Head of caudate nucleus (tissue), 42 donors: ENCODE measurements at places on chromosomes 5 and 9.
A peak's percentile ranks its signal among the peaks of the same experiment; 100 is the strongest.

- DNase-seq = no peak
Measured at GRCh38 chr9:78620303-78620702, 323.4 kb downstream of the PSAT1 start.

DNA sequence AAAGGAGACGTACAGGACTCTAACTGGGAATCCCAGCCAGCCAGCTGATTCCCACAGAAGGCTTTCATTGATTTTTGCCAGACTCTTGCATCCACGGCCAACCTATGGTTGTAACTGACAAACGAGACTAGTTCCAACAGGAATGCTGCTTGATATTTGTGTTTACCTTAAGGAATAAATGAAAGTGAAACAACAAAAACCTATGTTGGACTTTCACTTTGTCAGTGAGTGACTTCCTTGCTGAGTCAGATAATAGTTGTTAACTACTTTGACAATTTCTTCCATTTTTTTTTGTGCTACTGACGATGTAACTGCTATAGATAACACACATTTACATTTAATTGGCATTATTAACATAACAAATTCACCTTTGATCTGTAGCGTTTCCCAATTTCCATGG lies 63.4 kb upstream of the LRRTM2 start:
- DNase-seq = no peak

- no peak for DNase-seq
Measured at GRCh38 chr5:123448017-123448617, 24.9 kb upstream of the CEP120 start.

- DNase-seq = no peak
Measured at GRCh38 chr5:7053528-7054209, 340.4 kb downstream of the TENT4A start.

DNA sequence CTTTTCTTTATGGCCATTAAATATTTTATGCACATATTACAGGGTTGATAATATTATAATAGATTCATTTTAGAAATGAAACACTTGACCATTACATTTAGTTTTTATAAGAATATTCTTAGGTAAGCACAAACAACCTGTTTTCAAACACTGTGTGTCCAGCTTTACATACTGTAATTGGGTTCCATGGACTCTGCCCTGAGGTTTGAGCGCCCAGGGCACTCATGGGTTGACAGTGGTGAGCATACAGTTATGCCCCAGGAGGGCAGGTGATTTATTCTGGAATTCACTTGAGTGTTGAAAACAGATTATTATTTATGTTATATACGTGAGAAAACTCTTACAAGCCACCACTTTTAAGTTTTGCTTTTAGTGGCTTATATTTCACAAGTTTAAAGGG lies 33.7 kb downstream of the TRIO start:
- DNase-seq = no peak

DNA sequence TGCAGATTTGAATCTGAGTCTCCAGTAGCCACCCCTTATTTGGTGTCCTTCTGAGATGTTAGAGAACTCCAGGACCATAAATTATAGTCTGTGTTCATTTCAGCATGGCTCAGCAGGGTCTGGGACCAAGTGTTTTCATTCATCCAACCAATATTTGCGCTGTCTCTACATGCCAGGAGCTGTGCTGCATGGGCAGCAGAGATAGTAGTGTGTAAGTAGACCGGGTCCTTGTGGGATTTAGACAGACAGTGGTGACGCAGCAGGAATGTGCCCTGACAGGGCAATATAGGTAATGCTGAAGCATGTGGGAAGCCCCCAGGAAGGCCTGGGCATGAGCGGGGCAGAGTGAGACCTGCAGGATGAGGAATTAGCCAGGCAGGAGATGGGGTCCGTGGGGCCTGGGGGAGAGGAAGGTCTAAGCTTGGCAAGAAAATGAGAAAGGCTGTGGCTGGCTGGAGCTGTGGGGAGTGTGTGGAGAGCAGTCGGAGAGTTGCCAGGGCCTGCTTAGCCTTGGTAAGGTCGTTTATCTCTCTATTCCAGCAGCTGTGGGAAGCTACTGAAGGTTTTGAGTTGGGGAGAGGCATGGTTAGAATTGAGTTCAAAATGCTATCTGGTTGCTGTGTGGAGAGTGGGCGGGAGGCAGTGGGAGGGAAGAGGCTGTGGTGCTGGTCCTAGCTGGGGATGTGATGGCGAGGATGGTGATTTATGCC lies 16.8 kb downstream of the STXBP1 start:
- peak; percentile 5 for DNase-seq

DNA sequence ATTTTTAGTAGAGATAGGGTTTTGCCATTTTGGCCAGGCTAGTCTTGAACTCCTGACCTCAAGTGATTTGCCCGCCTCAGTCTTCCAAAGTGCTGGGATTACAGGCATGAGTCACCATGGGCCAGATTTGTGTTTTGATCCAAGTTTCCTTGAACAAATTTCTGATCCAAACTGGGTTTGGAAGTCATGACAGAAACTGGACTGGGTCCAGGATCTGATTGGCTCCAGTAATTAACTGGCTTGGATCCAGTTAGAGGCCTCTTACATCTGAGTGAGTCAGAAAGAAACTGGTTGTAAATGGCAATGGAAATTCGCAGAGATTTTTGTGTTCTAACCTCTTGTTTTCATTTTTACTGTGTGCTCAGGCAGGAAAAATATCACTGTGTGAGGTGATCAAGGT lies 141.6 kb downstream of the SLC25A46 start:
- no peak for DNase-seq

DNA sequence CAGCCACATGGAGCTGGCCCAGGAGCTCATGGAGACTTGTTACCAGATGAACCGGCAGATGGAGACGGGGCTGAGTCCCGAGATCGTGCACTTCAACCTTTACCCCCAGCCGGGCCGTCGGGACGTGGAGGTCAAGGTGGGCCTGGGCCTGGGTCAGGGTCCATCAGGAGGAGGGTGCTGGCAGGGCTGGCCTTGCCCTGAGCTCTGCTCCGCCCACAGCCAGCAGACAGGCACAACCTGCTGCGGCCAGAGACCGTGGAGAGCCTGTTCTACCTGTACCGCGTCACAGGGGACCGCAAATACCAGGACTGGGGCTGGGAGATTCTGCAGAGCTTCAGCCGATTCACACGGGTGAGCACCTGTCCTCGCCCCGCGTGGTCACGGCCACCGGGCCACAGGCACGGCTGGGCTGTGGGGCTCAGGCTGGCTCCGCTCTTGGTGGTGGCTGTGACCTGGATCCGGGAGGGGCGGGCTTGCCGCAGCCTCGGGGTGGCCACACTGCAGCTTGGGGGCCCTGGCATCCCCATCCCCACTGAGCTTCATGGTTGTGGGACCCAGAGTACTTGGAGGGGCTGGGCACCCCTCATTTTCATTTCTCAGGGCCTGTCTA lies 7.1 kb downstream of the DPP7 start:
- DNase-seq = no peak

GRCh38 chr5:157511651-157512644 lies 51.9 kb downstream of the NIPAL4 start:
- DNase-seq = peak; percentile 56

DNA sequence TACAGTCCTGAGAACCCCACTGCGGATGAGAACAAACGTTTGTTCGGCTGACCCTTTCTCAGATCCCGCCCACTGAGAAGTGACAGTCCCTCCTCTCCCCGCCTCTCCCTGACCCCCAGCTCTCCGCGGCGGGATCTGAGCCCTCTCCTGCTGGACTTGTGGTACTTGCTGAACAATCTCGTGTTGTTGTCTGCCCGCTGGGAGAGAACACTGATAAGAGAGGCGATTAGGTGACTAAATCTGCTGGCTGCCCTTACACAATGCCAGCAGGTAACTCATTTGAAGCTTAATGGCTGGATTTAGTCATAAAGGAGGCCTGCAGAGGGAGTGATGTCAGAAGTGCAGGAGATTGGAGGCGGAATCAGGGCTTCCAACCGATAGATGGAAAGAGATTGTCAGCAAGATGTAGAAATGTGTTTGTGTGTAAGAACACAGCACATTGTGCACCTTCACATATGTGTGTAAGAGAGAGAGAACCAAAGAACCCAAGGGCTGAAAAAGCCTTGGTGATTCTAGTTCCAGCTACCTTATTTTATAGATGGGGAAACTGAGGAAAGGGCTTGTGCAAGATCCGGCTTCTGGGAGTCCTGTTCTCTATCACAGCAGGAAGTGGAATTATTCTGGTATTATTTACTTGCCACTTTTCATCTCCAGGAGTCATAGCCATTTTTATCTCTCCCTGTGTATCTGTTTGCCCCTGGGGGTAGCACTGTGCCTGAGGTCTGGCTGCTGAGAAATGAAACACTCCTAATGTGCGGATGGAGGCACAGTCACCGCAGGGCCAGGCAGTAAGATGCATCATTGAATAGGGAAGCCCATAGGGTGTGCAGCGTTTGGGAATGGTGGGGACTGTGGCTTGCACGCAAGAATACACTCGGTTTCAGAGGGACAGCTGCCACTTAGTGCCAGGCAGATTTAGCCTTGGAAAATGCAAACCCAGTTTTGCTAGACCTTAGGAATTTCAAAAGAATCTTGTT lies 203.7 kb upstream of the MSX2 start:
- DNase-seq = no peak

DNA sequence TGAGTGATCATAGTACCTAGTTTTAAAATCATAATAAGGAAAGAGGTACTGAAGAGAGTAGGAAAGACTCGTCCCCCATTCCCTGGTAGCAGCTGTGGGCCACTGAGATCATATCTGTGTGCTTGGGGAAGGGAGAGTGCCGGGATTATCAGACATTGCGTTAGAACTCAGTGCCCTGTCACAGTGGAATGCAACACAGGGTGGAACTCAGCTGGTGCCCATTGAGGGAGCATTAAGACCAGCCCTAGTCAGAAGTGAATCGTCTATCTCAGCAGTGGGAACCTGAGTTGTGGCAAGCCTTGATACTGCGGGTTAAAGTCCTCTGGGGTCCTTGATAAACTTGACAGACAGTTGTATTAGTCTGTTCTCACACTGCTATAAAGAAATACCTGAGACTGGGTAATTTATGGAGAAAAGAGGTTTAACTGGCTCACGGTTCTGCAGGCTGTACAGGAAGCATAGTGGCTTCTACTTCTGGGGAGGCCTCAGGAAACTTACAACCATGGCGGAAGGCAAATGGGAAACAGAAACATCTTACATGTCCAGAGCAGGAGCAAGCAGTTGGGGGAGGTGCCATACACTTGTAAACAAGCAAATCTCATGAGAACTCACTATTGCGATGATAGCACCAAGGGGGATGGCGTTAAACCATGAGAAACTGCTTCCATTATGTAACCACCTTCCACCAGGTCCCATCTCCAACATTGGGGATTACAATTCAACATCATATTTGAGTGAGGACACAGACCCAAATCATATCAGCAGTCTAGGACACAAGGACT lies 33.1 kb downstream of the NDUFAF2 start:
- no peak for DNase-seq

- no peak for DNase-seq
Measured at GRCh38 chr5:61767231-61768080, 435.4 kb downstream of the ZSWIM6 start.

DNA sequence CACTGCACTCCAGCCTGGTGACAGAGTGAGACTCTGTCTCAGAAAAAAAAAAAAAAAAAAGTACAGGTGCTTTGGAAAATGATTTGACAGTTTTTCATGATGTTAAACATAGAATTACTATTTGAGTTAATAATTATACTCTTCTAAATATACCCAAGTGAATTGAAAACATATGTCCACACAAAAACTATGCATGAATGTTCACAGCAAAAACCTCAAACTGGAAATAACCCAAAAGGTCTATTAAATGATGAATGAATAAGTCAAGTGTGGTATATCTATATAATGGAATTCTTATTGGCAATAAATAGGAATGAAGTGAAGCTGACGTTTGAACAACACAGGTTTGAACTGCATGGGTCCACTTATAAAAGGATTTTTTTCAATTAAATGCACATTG lies 207.2 kb upstream of the DAB2 start:
- no peak for DNase-seq

- DNase-seq = no peak
Measured at GRCh38 chr9:7209016-7209715, 451.4 kb downstream of the KDM4C start.

DNA sequence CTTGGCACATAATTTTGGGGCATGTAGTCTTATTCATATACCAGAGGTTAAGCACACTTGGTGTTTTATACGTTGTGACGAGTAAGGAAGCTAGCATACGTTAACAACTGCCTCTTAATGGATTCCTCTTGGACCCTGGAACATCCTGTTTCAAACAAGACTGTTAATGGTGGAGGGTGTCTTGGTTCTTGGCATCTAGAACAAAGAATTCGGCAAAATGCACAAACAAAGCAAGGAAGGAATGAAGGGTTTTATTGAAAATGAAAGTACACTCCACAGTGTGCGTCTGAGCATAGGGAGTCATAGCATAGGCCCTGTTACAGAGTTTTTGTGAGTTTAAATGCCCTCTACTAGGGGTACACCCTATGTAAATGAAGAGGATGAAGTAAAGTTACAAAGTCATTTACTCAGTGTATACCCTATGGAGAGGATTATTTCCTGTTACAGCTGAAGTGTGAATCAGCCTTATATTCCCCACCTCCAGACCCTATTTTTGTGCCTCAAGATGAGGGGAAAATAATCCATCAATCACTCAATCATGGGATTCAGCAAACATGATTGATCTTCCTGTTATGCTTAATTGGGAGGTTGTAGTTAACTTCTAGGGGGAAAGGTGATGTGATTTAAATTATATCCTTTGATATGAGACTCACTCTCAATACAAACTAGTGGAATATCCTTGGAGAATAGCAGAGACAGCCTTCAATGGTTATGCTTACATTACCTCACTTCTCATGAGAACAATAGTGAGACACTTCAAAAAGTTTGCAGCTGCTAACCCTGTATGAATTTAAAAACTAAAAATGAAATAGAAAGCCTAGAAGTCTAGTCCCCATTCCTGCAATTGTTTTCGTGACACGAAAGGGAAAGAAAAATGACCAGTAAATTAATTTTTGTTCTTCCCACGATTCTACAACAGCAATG lies 84.9 kb upstream of the MYO10 start:
- DNase-seq = no peak

DNA sequence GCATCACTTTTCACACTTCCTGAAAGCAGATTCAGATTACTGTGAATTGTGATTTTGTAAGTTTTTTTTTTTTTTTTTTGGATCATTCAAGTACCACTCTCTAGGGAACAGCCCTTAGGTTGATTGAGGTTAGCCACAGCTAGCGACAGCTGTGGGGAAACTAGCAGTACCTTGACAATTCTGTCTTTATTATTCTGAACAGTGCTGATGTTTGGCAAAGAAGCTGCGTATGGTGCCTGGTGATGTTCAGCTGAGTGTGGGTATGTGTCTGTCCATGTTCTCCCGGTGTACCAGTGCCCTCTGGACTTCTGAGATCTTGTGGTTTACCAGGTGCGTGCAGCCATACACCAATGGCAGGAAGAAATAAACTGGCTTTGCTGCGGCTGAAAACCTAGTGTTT lies 117.3 kb upstream of the PLPPR1 start:
- DNase-seq = no peak

GRCh38 chr5:164722702-164723101 lies 1217.3 kb downstream of the MAT2B start:
- DNase-seq = no peak

DNA sequence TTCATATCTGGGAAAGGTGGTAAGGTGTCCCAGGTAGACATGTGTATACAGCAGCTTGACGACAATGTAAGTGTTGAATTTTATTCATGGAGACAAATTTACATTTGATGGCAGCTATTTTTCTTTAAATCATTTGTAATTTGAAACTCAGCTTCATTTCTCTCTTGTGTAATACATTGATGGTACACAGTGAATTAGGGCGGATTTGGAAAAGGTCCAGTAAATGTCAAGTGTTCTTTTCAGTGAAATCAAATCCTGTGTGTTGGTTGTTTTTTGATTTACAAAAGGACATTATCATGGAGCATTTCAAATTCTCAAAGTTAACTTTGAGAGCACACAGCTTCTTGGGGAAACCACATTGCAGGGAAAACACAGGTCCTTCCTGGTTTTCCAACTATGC lies 30.0 kb upstream of the PCSK1 start:
- no peak for DNase-seq
